ENCODE measurements at places on chromosomes 5 and 9.

GRCh38 chr9:123335193-123335985 is 20.6 kb upstream of the CRB2 start:
- peak; percentile 58 for DNase-seq

- peak; percentile 93 for DNase-seq
Observed at GRCh38 chr9:35829084-35829763, at the start of gene TMEM8B. TMEM8B (plus strand) TSS chr9:35829228; CDS start chr9:35829448, 220 bp downstream.

DNA sequence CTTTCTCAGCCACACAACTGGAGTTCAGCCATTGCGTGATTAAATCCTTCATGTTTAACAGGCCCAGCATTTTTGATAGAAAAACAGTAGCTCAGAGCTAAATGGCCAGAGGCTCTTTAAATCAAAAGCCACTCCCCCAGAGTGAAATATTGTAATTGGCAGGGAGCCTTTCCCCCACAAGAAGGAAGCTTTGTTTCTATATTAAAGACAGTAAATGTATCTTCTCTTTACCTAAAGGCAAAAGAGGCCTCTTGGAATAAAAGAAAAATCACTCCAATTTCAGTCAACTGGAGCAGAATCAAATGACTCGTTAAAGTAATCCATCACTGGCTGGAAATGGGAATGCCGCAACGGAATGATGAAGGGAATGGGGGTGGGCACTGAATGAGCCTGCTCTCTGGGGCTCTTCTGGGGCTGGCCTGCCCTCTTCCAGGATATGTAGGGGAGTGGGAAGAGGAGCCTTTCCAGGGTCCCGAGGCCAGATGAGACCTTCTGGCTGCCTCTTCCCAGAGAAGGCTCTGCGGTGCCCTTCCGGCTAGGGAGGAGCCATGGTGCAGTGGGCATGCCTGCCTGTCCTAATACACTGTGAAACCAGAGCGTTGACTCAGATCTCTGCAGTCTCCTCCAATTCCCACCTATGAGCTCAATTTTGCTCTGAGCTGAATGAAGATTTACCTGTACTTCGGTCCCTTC is 45.2 kb downstream of the ANKDD1B start:
- DNase-seq = peak; percentile 68

DNA sequence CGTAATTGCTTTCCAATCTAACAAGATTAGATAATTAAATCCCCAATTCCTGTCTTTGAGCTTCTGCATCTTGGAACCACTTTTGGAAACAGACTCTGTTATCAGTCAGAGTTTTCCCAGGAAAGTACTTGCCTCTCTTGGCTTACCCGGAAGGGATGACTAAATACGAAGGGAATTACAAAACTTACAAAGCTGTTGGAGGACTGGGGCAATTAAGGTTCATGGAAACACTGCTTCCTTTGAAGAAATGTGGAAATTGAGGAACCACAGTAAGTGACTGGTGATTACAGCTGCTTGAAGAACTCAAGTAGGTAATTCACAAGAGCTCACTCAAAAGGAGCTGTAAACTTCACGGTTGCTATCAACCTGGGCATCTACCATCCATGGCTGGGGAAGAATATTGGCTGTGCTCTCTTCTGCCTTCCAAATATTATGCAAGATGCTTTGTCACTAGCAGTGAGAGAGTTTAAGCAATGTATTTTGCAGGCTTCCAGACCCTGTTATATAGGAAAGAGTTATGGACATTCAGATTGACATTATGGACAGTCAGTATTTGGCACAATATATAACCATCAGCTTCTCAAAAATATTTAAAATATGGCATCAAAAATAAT is 104.6 kb upstream of the MAN2A1 start:
- DNase-seq = no peak

- DNase-seq = peak; percentile 59
Observed at GRCh38 chr5:168987543-168988300, 313.2 kb downstream of the SLIT3 start.

DNA sequence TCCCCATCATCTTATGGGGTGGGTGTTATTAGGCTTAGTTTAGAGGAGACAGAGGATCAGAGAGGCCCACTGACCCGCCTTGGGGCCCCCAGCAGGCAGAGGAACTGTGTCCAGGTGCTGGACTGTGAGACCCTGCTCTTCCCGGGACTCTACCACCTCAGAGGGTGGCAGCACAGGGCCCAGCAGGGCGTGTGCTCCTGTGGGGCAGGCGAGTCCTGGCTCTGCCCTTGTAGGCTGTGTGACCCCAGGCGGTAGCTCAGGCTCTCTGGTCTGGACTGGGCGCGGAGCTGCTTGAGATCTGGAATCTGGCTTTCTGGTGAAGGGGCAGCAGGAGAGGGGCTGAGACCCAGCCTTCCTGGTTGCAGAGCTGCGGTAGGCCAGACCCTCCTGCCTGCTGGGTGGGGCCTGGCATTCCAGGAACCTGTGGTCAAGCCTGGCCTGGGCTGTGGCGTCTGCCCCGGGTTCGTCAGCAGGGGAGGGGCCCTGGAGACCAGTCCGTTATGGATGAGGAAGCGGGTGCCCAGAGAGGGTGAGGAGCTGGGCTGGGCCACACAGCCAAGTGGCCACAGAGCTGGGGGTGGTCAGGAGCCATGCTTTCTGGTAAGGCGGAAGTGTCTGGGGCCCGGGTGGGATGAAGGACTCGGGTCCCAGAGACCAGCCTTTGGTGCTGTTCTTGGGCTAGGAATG is 46.5 kb downstream of the RXRA start:
- no peak for DNase-seq

GRCh38 chr9:129451089-129451656 is 169.7 kb downstream of the C9orf50 start:
- DNase-seq = peak; percentile 26

GRCh38 chr5:150573867-150574817 is 66.2 kb downstream of the NDST1 start:
- peak; percentile 56 for DNase-seq

GRCh38 chr5:30804739-30805505 is 388.6 kb upstream of the CDH6 start:
- peak; percentile 63 for DNase-seq

GRCh38 chr9:129773262-129774048 is 20.6 kb upstream of the PTGES start:
- peak; percentile 97 for DNase-seq

- DNase-seq = no peak
Observed at GRCh38 chr5:179127136-179128040, 67.2 kb downstream of the ZNF354C start.

DNA sequence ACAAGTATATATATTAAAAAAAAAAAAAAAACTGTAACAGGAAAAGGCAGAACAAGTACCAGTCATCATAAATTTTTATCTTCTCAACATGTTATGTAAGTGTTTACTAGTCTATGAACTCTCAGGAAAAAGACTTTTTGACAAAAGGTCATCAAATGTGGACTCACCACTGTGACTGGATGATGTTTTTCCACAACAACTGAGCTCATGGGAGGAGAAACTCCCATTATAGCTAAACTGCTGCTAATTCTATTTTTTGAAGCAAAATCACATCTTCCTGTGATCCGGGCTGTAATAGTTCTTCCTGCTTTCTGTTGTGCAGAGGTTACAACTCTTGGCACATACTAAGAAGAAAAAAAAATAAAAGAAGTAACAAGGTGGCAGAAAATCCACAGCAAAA is 39.6 kb downstream of the POC5 start:
- DNase-seq = peak; percentile 58

- no peak for DNase-seq
Observed at GRCh38 chr5:180095545-180095944, 24.0 kb upstream of the RNF130 start.

DNA sequence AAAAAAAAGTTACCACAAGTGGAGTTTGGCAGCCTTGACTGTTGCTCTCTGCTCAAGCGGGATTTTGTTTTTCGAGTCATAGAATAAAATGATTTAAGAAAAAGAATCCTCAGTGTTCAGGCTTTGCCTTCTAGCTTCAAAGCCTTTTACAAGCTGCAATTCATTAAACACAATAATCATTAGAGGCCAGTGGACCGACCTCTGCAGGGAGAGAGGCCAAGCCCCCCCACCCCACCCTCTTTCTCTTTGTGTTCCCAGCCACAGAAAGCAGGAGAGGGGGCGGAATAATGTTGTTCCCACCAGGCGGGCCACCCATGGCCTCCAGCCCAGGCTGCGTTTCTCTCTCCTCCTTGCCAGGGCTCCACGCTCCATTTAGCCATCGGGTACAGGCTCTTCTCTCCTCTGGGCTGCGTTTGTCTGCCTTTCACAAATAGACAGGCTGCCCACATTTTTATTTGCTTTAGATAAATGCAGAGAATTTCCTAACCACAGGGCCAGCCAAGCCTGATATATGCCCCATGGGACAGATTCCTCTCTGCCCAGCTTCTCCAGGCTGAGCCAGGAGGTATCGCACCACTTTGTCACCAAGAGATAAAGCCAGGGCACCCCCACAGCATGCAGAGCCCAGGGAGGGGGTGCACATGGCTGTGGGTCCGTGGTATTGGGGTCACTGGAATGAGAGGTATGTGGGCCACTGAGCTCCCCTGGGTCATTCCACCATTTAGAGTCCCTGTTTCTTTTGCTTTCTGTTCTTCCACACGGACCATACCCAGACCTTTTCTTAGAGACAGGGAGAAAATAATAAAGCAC is 318.8 kb downstream of the PIK3R1 start:
- DNase-seq = peak; percentile 11

DNA sequence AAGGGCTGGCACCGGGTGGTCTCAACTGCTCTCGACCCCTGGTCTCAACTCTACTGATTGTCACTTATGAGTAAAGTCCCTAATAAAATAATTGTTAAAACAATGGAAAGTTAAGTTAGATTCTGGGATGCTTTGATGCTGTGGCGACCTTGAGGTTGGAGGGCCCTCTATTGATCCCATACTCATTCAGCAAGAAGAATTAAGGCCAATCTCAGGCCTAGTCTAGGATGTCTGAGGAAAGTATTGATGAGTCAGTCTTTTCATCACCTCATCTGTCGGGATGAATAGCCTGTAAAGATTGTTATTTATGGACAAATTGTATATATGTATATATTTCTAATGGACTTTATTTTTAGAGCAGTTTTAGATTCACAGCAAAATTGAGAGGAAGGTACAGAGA is 50.8 kb downstream of the WDR36 start:
- DNase-seq = no peak

DNA sequence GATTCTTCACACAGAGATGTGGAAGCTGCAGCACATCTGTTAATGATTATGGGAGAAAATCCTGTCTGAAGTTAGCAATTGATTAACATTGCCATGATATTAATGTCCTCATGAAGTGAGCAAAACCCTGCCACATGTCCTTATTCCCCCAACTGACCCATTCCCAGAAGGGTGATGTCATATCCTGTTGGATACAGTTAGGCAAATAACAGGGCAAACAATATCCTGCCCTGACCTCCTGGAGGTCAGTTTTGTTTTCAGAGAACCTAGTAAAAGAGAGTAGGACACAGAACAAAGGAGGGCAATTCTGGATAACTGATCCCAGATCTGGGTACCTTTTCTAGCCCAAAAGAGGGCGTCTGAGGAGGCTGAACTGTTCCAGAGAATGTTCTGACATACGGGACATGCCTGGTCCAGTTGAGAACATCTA is 11.0 kb downstream of the ABLIM3 start:
- no peak for DNase-seq

DNA sequence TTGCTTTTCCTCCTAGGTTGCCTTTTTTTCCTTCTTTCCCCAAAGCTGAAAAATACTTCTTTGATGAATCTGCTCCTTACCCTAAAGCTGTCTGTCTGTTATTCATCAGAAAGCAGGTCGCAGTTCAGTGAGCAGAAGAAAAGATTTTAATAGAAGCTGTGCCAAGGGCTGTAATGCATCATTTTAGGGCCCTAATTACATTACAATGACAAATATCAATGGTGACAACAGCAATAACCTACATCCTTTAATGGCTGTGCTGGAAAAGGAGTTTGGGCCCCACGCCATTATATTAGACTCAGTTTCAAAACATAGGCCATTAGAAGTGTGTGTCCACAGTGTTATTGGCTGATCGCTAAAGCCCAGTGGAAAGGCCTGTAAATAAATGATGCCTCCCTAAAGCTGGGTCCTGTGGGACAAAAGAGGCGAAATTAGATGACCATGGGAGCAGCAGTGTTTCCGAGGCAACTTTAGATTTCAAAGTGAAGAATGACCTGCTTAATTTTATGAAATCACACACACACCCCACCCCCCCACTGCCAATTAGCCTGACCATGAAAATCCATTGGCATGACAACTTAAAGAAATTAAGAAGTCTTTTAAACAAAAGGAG is 38.4 kb downstream of the TLE4 start:
- peak; percentile 38 for DNase-seq

GRCh38 chr5:83583859-83584258 is 112.3 kb downstream of the VCAN start:
- peak; percentile 73 for DNase-seq

DNA sequence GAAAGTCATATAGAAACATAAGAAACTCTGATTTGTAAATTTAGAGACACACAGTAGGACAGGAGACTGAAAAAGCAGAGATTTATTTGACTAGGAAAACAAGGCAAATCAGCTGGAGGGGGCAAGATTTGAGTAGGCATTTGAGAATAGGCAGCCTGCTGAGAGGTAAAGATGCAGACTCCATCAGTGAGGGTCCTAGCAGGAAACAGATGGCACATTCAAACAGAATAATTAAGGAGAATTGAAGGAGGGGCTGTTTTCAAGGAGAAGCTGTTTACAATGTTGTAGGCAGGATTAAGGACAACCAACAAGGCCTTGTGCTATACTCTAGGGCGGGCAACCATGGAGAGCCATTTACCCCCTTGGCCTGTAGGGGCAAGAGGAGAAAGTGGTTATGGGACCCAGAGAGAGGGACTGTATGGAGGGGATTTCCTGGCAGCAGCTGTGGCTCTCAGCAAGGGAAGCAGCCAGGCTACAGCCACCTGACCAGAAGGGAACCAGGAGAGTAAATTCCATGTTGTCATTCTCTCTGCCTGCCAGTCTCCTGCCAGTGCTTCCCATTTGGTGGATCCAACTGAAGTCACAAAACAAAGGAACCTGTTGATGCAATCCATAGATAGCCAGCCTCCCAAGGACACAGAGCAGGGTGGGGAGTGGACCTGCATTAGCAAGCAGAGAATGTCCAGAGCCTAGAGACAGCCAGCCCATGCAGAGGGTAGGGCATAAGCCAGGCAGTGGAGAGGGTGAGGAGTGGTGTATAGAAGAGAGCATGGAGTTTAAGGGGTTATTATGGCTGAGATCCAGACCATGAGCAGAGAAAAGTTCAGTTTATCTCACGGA is 38.2 kb downstream of the PAPPA start:
- DNase-seq = no peak

DNA sequence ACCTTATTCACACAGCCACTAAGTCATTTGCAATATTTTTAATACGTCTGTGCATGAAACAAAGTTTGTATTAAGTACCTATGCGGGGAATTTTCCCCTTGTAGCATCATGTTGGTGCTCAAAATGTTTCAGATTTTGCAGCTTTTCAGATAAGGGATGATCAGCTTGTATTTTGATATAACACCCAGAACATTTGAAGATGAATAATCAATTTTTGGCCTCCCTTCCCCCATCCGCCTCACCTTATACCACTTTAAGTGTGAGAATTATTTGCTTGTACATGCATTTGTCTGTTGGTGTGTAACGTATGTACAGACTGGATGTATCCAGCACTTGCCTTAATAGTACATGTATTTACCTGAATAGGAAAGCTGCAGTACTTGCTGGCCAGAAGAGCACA is 1.7 kb downstream of the JAK2 start:
- no peak for DNase-seq

- DNase-seq = peak; percentile 35
Observed at GRCh38 chr5:180704362-180704761, 35.5 kb downstream of the OR2Y1 start.

- peak; percentile 77 for DNase-seq
Observed at GRCh38 chr9:89278997-89279739, 31.8 kb upstream of the CKS2 start.

Measured in iris pigment epithelial cell (primary cell).